Hair follicle dermal papilla cell (primary cell): ENCODE measurements at places on chromosomes 12 and 14. TPM values are rescaled to one million over a fixed set of nuclear protein-coding genes. Genes with fewer than 3 reads are reported as not detected.

Gene KRT77
- not detected in 2 replicates for total RNA-seq

Gene CCDC38
- total RNA-seq = not detected in 2 replicates

Gene SLC16A7
- total RNA-seq = 148 and 204 TPM in 2 replicates

Gene TTC9
- 0.97 and 1.7 TPM in 2 replicates for total RNA-seq

Gene PTPN21
- 16.0 and 20.3 TPM in 2 replicates for total RNA-seq

Gene SIX1
- 2.2 and 2.8 TPM in 2 replicates for total RNA-seq
